Central memory CD8-positive, alpha-beta T cell (primary cell): ENCODE measurements at places on chromosomes 11 and 22.

DNA sequence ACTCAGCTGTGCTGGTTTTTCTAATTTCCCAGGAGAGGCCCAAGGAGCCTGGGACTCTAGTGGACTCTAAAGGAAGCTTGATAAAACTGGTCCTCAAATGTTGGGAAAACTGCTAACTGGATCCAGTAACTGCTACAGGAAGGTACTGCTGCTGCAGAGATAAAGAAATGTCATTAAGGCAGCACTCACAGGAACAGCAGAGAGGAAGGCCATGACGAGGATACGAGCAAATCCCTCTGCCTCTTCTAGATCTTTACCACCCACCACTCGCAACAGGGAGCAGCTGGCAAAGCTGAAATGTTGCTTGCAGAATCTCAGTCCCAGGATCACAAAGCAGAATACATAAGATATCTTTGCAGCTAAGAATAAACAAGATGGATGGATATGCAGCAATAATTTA lies 23.5 kb downstream of the TTC28 start:
- no peak for DNase-seq

- peak; percentile 93 for DNase-seq
Observed at GRCh38 chr11:64743591-64744543, at the start of gene RASGRP2. TSS of gene RASGRP2 (minus strand) at chr11:64744142. CDS start at chr11:64742866, 1,276 bp downstream.

- DNase-seq = no peak
Observed at GRCh38 chr11:26219183-26220117, 112.5 kb upstream of the ANO3 start.

- no peak for DNase-seq
Observed at GRCh38 chr22:35489239-35489638, 51.4 kb upstream of the RASD2 start.

DNA sequence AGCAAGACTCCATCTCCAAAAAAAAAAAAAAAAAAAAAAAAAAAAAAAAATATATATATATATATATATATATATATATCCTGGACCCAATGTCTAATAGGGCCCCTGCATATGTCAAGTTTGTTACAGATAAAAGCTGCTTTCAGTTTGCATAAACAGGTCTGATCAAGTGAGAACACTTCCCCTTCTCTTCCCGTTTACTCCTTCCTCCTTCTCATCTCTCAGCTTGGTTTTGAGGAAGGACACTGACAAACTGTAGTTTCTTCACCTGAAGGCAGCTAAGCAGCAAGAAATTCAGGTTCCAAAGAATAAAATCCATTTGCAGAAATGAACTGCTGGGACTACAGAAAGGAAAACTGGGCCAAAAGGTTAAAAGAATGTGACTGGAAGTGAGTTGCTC lies 11.7 kb downstream of the THOC5 start:
- no peak for DNase-seq

DNA sequence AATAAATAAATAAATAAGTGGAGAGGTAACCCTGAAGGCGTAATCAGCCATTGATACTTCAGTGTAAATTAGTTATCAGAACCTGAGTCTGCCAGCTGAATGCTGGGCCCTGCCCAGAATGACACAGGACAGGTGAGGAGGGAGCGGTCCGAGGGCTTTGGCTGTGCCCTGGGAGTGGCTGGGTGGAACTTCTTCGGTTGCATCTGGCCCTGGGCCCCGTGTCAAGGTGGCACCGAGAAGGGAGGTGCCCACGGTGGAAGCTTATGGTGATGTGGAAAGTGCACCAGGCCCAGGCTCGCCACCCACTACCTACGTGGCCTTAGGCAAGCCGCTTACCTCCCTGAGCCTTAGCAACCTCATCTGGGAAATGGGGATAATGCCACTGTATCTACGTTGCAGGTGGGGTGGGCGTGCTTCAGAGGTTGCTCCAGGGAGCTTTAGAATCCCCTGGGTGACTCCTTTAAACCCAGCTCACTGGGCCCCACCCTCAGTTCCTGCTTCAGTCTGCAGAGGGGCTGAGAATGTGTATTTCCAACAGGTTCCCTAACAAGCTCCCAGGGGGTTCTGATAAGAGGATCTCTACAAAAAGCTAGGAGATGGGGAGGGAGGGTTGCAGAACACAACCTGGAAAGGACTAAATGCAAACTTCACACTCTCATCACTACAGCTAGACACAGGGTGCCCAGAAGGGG lies 38.8 kb downstream of the TXN2 start:
- no peak for DNase-seq

- no peak for DNase-seq
Observed at GRCh38 chr11:25423436-25424199, 908.3 kb upstream of the ANO3 start.

DNA sequence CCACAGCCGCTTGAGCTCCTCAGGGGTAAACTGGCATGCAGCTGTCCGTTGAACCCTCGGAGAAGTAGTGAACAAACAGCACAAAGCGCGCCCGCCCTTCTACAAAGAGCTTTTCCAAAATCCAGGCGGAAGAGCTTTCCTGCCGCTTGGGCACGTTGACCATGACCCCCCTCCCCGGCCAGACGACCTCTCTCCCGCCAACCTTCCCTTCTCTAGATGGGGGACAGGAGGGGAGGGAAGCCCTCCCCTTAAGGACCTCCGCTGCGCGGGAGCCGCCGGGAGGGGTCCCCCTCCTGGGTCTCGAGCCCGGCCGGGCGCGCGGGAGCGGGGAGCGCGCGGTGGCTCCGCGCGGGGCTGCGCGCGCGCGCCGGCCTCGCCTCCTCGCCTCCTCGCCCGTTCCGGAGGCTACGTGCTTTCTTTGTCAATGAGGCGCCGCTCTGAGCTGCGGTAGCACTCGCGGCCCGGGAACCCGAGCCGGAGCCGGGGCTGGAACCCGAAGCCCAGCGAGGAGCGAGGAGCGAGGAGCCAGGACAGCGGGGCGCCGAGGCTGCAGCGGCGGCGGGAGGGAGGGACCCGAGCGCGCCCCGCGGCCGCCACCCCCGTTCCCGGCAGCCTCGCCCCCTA lies 118.6 kb downstream of the HIPK3 start:
- DNase-seq = no peak

GRCh38 chr11:120622189-120622875 lies 110.8 kb downstream of the GRIK4 start:
- no peak for DNase-seq

DNA sequence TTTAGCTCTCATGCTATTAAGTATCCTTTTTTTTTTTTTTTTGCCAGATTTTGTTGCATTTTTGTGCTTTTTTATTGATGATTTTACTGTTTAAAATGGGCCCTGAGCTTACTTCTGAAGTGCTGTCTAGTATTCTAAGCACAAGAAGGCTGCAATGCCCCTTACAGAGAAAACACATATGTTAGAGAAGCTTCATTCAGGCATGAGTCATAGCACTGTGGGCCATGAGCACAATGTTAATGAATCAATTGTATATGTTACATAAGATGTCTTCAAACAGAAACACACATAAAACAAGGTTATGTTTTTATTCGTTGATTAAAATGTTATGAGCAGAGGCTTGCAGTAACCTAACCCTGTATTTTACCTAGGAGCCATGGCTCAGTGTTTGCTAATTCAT lies 117.8 kb upstream of the C11orf87 start:
- DNase-seq = no peak

DNA sequence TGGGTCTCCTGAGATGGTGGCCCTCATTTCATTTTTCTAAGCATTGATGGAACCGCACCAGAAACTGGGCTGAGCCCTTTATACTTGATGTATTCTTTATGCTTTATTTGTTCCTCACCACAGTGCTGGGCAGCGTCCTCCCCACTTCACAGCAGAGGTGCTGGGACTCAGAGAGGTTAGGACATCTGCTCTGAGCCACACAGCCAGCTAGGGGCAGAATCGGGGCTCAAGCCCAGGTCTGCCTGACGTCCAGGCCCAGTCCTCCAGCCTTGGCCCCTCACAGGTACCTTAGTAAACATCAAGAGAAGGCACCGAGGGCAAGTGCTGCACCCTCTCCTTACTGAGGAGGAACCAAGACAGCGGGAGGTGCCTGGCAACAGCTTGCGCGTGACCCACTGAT lies 20.2 kb upstream of the SHISAL1 start:
- no peak for DNase-seq

DNA sequence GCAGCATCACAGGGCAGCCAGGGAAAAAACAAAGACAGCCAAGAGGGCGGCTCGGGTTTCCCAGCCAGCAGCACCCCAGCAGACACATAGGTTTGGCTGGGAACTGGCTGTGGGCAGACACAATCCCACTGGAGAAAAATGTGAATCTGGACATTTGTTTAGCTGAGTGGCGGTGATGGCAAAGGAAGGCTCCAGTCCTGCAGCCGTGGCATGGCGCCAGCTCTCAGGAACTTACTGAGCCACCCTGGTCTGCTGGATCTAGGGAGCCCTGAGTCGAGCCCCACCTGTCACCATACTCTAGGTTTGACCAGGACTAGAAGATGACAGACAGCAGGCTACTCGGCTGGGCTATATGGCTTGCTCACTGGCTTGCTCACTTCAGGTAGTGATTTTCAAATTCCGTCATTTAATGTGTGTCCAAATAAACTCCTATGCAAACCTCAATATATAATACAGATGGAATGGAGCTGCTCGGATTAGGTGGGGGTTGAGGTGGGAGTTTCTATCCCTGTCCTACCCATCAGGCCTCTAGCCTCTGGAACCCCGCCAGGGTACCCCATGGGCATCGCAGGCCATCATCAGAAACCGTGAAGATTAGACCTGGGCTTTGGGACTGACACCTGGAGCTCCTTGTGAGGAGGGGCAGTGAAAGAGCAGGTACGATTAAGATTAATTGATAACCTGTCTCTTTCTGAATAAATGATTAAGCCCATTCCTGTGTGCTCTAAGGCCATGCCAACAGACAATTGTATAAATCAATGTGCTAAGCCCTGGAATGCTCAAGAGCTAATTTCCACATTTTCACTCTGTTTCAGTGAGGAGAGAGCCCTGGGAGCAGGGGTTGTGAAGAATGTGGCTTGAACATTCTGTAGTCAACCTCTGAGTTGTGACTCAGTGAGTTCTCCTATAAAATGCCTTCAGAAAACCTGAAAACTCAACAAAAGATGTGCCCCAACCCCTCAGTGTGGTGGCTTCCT lies 42.5 kb downstream of the GALNT18 start:
- DNase-seq = no peak

DNA sequence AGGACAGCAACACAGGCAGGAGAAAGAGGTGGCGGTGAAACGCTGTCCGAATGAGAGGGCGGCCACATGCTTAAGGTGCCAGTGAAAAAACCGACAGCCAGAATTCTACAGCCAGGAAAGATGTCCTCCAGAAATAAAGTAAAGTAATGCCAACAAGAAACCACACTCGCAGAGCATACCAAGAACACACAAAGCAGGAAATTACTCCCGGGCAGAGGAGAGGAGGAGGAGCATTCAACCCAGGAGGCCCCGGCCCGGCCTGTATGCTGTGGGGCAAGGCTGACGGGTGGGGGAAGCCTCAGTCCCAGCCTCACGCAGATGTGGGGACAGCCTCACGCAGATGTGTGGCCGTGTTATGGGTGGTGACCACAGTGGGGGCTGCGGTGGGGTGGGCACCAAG lies 28.0 kb downstream of the CHID1 start:
- DNase-seq = no peak

GRCh38 chr11:118530683-118531596 lies at the start of gene TMEM25:
TSS of gene TMEM25 (plus strand) at chr11:118531192. CDS start at chr11:118531802, 610 bp downstream.
- peak; percentile 35 for DNase-seq

DNA sequence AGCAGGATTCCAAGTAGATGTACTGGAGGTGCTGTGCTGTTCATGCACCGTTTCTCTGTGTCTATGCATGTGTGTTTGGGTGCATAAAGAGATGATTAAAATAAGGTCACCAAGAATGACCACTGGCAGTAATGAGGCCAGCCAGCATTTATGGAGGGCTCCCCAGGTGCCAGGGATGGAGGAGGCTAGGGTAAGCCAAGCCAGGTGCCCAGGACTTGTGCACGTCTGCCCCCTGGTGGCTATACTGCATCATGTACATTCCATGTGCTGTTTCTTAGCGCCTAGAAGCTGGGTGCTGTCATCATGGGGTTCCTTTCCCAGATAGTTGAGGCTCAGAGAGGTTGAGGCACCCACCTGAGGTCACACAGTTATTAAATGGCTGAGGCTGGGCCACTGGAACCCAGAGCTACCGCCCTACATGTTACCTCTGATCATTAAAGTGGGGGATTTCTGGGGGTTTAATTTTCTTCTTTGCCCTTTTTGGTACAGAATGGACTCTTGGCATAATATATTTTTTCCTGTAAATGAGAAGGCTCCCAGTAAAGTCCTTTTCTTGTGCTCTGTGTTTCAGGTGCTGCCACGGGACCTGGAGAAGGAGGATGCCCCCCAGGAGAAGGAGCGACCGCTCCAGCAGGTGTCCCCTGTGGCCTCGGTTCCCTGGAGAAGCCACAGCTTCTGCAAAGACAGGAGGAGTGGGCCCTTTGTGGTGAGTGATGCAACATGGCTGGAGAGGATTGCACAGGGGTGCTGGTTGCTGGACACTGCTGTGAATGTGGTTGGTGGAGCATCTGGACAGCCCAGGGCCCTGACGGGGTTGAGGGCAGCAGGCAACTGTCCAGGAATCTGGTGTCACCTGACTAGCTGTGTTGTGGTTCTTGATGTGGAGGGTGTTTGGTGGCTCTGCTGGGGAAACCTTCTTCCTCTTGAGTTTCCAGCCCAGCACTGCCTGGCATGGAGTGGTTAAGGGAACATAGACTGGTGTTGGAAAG lies 96.4 kb downstream of the KIAA1671 start:
- peak; percentile 49 for DNase-seq

- no peak for DNase-seq
Observed at GRCh38 chr11:13126430-13126829, 117.3 kb downstream of the RASSF10 start.
